Activated CD4-positive, alpha-beta T cell treated with anti-CD3 and anti-CD28 coated beads, Interleukin-2, amount 50 U/mL, for 48 hours (primary cell): ENCODE measurements at places on chromosomes 3 and 15.

GRCh38 chr3:13113346-13114330 is 40.4 kb upstream of the IQSEC1 start:
- DNase-seq = no peak

- no peak for DNase-seq
Observed at GRCh38 chr3:139218046-139218445, 125.8 kb upstream of the MRPS22 start.

DNA sequence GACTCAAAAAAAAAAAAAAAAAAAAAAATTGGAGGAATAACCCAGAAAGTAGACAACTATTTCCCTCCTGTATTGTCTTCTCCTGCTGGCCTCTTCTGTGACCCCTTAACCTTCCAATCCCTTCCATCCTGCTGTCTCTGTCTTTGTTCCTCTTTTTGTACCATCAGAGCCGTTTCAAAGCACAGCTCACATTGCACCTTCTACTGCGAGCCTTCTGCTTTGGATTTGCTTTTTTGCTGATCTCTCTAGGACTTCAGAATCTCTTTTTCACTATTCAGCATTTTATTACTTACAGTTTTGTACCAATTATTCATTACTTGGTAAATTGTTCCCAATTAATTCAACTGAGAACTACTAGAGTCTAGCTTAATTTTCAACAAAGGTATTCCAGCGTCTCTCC is 284.0 kb upstream of the TBL1XR1 start:
- no peak for DNase-seq

GRCh38 chr3:159322322-159322939 is 520.6 kb downstream of the MFSD1 start:
- DNase-seq = peak; percentile 18

DNA sequence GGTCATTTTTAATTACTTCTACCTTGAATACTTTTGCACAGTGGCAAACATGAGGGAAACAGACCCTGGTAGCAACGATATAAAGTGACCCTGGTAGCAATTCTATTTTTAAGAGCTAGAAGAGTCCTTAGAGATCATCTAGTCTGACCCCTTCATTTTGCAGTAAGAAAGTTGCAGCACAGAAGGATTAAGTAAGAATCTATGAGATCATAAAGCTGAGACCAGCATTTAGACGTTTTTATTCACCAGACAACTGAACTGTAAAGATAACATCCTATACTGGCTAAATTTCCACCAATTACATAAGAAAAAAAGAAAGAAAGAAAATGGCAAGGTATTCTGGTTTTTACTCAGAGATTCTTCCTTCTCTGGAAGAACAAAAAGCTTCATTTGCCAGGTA is 49.9 kb downstream of the LRRFIP2 start:
- DNase-seq = no peak

GRCh38 chr3:181326637-181327223 is 337.2 kb upstream of the DNAJC19 start:
- no peak for DNase-seq

- DNase-seq = no peak
Observed at GRCh38 chr3:152860736-152861135, 25.8 kb downstream of the P2RY1 start.
